ENCODE measurements at places on chromosomes 2 and 18. TPM values are rescaled to one million over a fixed set of nuclear protein-coding genes. Genes with fewer than 3 reads are reported as not detected.

The GULP1 gene
- 21.0 TPM for polyA plus RNA-seq

The ABI2 gene
- 13.0 TPM for polyA plus RNA-seq

The TRPM8 gene
- polyA plus RNA-seq = not detected

The ALPI gene
- polyA plus RNA-seq = 204 TPM

The SNORC gene
- 6.3 TPM for polyA plus RNA-seq

The TUBA4B gene
- polyA plus RNA-seq = 0.67 TPM

The MDH1B gene
- not detected for polyA plus RNA-seq

The ELOA2 gene
- not detected for polyA plus RNA-seq

The SP140 gene
- 1.5 TPM for polyA plus RNA-seq

The CBLN2 gene
- not detected for polyA plus RNA-seq

The TAF4B gene
- polyA plus RNA-seq = 1.1 TPM

The SESTD1 gene
- 15.4 TPM for polyA plus RNA-seq

Data from small intestine (tissue), 16 donors.